ENCODE measurements at places on chromosomes 2 and 18. TPM values are rescaled to one million over a fixed set of nuclear protein-coding genes. Genes with fewer than 3 reads are reported as not detected.

Gene GKN2
- polyA plus RNA-seq: not detected

Gene CTIF
- 26.9 TPM for polyA plus RNA-seq

Gene KLHL14
- 23.5 TPM for polyA plus RNA-seq

Gene SPR
- 10.5 TPM for polyA plus RNA-seq

Gene PNO1
- 20.2 TPM for polyA plus RNA-seq

Gene RNF152
- polyA plus RNA-seq: 14.3 TPM

Gene HTRA2
- 33.6 TPM for polyA plus RNA-seq

GRCh38 chr2:143558665-143559064, 429.4 kb downstream of the ARHGAP15 start:
- DNase-seq: no peak

- no peak for DNase-seq
Observed at GRCh38 chr2:65420712-65421431, 11.5 kb downstream of the SPRED2 start.

DNA sequence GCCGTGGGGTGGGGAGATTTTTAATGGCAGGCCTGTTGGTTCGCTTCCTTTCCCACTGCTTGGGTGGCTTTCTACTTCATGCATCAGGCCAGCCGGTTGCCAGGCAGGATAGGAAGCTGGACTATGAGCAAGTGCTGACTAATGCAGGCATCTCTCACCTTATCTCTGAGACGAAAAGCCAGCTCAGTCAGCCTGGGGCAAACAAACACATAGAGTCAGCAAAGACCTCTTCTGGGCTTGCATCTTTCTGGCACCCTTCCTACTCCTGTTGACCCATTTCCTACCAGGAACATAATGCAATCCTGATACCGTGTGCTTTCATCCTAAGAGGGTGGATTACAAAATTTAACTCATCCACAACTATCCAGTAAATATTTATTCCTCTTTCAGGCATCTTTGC, 416.6 kb upstream of the MEX3C start:
- no peak for DNase-seq

- no peak for DNase-seq
Observed at GRCh38 chr2:98944775-98945174, 8.8 kb upstream of the CRACDL start.

DNA sequence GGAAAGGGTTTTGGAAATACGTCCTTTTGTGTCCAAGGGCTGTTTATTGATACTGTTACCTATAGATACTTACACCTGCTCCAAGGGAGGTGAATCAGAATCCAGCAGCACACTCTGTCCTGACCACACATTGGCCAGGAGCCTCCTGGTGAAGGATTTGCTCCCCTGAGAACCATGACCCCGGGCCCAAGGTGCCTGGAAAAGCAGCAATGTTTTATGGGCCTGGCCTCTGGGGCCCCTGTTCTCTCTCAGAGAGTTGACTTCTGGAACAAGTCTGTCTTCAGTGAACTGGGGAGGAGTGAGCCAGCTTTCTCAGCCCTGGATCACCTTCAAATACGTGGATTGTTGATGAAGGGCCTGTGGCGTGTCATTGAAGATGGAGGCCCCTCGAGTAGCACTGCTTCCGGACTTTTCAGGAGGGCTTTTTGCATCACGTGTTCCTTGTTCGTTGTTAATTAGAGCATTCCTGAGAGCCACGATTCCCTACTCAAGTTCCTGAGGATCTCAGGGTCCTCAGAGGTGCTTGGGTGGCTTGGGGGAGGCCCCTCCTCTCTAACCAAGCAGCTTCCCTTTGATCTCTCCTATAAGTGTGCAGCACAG, 78.5 kb upstream of the RPL31 start:
- no peak for DNase-seq

- no peak for DNase-seq
Observed at GRCh38 chr18:27855486-27855885, 321.4 kb downstream of the CDH2 start.

DNA sequence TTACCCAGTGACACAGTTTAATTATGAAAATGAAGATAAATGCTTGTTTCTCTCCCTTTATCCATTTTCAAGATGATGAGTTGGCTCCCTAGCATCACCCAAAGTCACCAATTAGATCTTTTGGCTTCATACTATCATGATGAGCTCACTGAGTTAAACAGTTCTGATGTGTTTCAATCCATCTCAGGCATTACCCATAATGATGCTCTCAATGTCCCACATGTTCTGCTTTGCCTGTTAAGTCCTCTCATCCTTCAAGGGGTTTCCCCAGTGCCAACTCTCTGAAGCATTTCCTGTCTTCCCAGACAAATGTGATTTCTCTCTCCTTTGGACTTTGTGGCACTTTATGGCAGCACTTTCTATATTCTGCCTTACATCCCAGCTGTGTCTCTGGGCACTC, 92.6 kb downstream of the EPB41L3 start:
- no peak for DNase-seq

DNA sequence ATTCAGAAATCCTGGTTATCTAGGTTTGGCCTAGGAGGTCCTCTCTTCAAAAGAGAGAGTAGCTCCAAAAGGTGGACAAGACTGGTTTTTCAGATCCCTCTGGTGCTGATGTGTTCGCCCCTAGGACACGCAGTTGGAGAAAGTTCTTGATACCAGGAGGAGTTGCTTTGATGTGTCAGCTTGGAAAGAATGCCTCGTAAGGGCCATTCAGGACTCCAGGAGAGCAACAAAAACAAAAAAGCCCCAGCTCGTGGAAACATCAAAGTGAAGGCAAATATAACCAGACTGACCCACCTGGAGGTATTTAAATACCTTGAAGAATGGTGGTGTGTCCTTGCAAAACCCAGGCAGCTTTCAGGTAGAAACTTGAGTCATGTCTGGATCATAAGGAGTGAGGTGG, 12.5 kb upstream of the LBH start:
- no peak for DNase-seq

GRCh38 chr2:43444989-43445645, 150.7 kb downstream of the THADA start:
- DNase-seq: no peak

DNA sequence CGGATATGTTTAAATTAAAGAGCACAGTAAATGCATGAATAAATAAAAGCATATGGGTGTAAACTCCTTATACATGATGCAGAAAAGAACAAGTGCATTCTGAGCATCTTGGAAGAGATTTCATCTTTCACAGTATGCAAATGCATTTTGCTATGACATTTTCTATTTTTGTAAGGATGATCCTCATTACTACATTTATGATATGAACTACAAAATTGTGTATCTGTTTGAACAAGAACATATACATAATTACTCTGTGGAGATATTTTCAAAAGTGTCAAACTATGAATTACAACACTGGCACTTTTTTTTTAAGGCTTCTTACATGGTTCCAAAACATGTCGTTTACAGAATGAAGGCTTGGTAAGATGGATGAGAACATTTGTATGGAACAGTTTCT, 184.1 kb upstream of the TMEM200C start:
- DNase-seq: no peak

DNA sequence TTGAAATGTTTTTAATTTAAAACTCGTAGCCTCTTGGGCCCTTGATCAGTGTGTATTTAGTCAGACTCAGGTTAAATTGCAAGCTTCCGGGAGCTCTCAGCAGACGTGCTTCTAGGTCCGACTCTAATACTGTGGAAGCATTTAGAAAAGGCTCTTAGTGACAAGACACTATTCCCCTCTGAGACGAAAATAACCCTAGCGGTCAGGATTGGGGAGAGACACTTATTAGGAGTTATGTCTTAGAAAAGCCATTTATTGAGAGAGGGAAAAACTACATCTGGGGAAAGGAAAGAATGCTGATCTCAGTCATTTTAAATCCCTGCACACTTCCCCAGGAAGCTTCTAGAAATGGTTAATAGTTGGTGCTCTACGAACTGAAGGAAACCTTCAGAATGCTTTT, 110.5 kb upstream of the NCK2 start:
- DNase-seq: no peak

GRCh38 chr2:219820767-219821166, 193.3 kb downstream of the SLC4A3 start:
- DNase-seq: no peak

DNA sequence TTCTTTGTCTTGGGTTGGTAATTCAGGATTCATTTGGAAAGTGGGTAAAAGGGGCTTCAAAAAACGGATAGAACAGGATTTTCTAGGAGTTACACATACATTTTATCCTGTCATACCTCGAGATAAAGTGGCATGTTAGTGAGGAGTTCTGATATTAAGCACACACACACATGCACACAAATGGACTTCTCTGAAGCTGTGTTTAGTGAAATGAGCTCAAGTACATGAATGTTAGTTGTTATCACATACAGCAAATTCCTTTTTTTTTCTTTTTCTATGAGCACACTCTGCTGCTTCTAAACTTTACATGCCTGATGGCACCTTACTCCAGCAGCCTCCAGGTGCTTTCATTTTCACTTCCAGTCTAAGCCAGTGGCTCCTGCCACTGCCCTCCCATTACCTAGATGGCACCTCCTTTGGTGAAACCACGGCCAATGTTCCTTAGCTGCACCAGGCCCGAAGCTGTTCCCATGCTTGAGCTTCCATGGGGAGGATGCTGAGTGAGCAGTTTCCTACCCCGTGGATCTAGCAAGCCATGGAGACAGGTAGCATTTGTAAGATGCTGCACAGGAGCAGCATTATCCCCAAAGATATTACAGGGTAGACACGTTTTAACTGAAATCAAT, 49.7 kb downstream of the STAT1 start:
- DNase-seq: no peak

- no peak for DNase-seq
Observed at GRCh38 chr2:45595721-45596435, 15.2 kb downstream of the SRBD1 start.

GRCh38 chr2:71925268-71926088, 222.2 kb downstream of the CYP26B1 start:
- DNase-seq: no peak

GRCh38 chr2:192307530-192307929, 112.8 kb upstream of the TMEFF2 start:
- DNase-seq: no peak

- peak; percentile 49 for DNase-seq
Observed at GRCh38 chr2:238938401-238939055, 90.6 kb downstream of the TWIST2 start.

- no peak for DNase-seq
Observed at GRCh38 chr2:109448946-109449788, 164.6 kb downstream of the SEPTIN10 start.

DNA sequence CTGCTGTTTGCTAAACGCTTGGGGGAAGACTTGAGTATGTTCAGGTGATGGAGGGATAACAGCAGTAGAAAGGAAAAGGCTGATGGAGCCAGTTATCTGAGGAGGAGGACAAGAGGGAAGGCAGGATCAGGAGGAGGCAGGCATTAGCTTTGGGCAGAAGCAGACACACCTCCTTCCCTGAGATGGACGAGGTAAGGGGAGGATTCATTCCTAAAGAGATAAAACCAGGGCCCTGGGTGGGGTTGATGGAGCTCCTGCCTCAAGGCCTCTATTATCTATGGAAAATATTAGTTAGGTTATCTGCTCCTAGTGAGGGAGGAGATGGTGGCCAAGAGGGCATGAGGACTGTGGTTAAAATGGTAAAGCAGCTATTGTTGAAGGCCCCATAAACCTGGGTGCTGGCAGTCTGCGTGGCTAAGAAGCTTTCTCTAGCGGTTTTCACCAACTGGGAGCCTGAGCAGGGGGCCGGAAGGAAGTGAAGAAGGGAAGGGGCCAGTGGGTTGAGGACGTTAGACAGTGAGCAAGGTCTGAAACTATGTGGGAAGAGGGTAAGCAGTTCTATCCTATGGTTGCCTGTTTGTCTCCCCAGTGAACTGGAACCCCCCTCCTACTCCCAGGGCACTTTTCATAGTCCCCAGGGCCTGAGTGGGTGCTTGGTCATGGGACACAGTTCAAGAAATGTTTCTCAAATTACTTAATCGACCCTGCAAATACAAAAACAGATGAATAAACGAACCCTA, 56.6 kb upstream of the HK2 start:
- DNase-seq: no peak

DNA sequence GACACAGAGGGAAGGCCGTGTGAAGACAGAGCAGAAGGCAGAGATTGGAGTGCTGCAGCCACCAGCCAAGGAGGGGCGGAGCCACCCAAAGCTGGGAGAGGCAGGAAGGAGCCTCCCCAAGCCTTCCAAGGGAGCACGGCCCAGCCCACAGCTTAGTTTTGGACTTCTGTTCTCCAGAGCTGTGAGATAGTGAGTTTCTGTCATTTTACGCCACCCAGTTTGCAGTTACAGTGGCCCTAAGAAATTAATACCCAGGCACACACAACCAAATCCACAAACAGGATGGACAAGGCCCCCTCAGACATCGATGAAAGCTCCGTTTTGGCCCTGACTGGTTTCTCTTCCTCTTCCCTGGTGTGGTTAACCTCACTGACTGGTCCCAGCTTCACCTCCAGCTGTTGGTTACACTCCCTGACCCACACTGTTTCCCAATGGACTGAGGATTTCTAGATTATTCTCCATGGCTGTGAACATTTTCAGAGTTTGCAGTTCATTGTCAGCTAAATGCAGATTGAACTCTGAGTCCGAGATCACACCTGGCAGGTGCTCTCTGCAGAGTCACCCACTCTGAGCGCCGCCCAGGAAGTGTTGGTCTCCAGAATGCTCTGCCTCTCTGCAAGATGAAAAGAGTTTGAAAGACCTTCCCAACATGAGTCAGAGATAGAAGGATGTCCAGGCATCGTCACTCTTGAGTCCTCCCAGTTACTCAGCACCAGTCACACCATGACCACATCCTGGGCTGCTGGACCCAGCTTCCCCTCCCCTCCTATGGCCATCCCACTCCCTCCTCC, 100.2 kb downstream of the TWIST2 start:
- no peak for DNase-seq

DNA sequence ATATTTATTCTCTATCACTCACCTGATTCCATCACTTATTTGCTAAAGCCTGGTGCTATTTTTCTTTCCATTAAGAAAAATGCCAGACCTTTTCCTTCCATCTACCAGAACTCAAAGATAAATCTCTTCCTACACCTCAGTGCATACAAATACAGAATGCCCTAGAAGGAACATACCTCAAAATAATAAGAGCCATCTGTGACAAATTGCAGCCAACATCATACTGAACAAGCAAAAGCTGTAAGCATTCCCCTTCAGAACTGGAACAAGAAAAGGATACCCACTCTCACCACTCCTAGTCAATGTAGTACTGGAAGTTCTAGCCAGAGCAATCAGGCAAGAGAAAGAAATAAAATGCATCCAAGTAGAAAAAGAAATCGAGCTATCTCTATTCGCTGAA, 315.9 kb upstream of the UBE2E3 start:
- no peak for DNase-seq

DNA sequence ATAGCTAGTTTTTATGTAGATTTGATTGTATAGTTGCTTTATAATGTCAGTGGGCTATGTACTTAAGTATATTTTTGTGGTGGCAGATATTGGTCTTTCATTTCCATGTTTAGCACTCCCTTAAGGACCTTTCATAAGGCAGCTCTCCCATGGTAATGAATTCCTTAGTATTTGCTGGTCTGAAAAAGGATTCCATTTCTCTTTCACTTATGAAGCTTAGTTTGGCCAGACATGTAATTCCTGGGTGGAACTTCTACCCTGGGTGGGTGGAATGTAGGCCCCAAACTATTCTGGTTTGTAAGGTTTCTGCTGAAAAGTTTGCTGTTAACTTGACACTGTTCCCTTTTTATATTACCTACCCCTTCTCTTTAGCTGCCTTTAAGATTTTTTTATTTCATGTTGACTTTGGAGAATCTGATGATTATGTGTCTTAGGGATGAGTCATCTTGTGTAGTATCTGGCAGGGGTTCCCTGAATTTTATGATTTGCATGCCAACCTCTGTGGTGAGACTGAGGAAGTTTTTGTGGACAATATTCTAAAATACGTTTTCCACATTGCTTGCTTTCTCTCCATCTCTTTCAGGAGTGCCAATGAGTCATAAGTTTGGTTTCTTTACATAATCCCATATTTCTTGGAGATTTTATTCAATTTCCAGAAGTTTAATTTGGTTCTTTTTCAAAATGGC, 65.4 kb upstream of the VRK2 start:
- no peak for DNase-seq

GRCh38 chr2:33521791-33522281, 45.4 kb downstream of the RASGRP3 start:
- peak; percentile 32 for DNase-seq
